ENCODE measurements at places on chromosomes 3 and 15.

DNA sequence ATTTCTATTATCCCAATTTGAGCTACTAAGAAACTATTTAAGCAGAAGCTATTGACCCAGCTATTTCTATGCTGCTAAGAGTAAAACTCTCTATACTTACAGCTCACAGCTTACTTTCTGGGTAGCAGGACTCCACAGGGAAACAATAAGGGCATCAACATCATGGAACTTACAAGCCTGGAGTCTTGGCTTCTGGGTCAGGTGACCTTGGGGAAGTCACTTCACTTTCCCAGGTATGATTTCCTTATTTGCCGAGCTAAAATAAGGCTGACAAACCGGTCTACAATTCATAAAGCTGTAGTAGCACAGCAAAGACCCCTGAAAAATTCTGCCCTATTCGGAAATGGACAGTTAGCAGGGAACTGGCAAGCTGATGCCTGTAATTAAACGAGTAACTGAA is 278.3 kb upstream of the NR2F2 start:
- no peaks in the 10 kb centered on the region for H3K36me3 ChIP-seq
- no peak for ATAC-seq
- no peak overlapping the region for H3K27ac ChIP-seq
- no peak overlapping the region for H3K4me3 ChIP-seq
- peaks cover 16% of the 10 kb centered on the region for H3K27me3 ChIP-seq

GRCh38 chr3:47586746-47587145 is 8.1 kb upstream of the CSPG5 start:
- H3K27ac ChIP-seq: no peak overlapping the region
- H3K36me3 ChIP-seq: peaks cover 68% of the 10 kb centered on the region
- H3K4me1 ChIP-seq: no peaks in the 10 kb centered on the region

GRCh38 chr3:177468331-177468730 is 271.0 kb upstream of the TBL1XR1 start:
- no peaks in the 10 kb centered on the region for H3K36me3 ChIP-seq
- H3K4me3 ChIP-seq: no peak overlapping the region
- H3K27ac ChIP-seq: no peak overlapping the region
- no peak for ATAC-seq

DNA sequence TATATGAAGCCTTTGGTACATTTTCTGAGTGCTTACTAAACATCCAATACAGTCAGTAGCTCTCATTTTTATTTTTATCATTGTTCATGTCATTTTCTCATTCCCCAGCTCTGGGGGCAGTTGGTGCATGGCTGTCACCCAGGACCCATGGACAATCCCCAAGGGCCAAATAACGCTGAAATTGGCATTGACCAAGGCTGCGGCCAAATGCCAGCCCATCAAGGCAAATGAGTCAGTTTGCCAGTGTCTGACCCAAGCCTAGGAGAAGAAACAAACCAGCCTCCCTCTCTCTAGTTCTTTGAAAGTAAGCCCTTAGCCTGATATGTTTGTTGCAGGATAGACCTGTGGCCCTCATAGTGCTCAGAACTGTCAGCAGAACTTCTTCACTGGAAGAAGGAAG is 219.2 kb downstream of the THSD4 start:
- no peak overlapping the region for H3K4me3 ChIP-seq
- H3K36me3 ChIP-seq: no peaks in the 10 kb centered on the region
- peaks cover 5% of the 10 kb centered on the region for H3K4me1 ChIP-seq

GRCh38 chr15:90178468-90179435 is 22.4 kb upstream of the SEMA4B start:
- H3K36me3 ChIP-seq: no peaks in the 10 kb centered on the region
- peak; percentile 65 for ATAC-seq
- H3K27me3 ChIP-seq: no peaks in the 10 kb centered on the region

DNA sequence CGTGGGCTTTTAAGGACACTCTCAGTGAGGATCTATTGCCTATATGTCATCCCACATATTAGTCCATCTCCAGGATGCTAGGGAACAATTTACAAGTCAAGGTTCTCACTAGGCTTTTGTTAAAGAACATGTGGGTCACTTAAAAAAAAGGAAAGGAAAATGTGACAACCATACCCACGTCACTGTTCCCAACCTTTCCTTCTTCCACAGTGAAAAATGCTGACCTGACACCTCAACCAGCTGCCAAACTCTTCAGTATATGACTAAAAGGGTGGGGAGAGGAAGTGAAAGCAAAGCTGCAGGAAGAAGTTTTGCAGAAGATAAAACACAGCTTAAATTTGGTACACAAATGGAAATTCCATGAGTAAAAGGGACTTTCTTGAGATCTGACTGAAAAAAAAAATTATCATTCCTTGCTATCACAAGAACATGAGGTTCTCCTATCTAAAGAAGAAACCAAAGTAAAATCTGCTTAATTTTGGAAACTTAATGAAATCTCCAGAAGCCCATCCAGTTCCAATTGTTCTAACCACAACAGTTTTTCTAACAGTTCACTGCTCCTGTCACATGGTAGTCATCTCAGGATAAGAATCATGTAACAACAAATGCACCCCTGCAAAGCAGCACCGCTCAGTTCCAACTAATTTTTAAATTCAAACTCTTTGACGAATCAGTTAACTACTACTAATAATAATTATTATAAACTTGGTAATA is 117.0 kb upstream of the TSPAN3 start:
- no peaks in the 10 kb centered on the region for H3K36me3 ChIP-seq
- H3K27me3 ChIP-seq: no peaks in the 10 kb centered on the region
- H3K27ac ChIP-seq: peak overlapping the region; percentile 71
- ATAC-seq: peak; percentile 82
- peaks cover 5% of the 10 kb centered on the region for H3K4me1 ChIP-seq

DNA sequence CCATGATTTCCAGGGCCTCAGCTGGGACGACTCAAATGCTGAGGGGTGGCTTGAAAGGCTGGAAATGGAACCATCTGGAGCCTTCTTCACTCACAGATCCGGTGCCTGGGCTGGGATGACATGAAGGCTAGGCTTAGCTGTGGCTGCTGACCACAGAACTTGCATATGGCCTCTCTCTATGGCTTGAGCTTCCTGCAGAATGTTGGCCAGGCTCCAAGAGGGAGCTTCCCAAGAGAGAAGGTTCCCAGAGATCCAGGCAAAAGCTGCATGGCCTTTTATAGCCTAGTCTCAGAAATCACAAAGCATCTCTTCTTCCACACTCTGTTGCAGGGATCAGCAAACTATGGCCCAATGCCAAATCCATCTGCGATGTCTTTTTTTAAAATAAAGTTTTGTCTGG is 44.8 kb downstream of the GATM start:
- no peaks in the 10 kb centered on the region for H3K36me3 ChIP-seq
- H3K4me1 ChIP-seq: peaks cover 3% of the 10 kb centered on the region
- ATAC-seq: no peak

Data from activated T-helper 17 cell treated with anti-CD3 and anti-CD28 coated beads, Interleukin-2, amount 50 U/mL, for 72 hours (primary cell).